ENCODE measurements at places on chromosomes 3 and 15.

GRCh38 chr3:7630351-7630911 is 769.5 kb downstream of the GRM7 start:
- no peak for DNase-seq

DNA sequence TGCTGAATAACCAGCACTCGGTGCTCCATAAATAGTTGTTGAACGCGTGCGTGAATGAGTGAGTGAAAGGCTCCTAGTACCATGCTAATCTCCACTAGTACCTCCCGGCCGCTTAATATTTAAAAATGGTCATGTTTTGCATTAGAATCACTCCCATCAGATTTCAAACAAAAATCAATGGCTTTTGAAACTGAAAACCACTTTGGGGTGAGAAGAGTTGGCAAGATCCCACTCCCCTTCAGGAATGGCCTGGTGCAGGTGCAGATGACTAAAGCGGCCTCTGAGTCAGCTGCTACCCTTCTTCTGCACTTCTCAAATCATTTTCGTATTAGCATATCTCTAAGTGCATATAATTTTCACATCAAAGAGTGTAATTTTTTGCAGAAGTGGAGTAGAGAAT is 425.3 kb upstream of the PROK2 start:
- no peak for DNase-seq

- DNase-seq: no peak
Observed at GRCh38 chr3:37054370-37054769, 61.1 kb downstream of the MLH1 start.

GRCh38 chr3:15023249-15023648 is 41.9 kb downstream of the MRPS25 start:
- no peak for DNase-seq

GRCh38 chr15:74528876-74529275 is 12.1 kb upstream of the ARID3B start:
- no peak for DNase-seq

- DNase-seq: no peak
Observed at GRCh38 chr3:147038481-147038880, 367.9 kb downstream of the ZIC4 start.

DNA sequence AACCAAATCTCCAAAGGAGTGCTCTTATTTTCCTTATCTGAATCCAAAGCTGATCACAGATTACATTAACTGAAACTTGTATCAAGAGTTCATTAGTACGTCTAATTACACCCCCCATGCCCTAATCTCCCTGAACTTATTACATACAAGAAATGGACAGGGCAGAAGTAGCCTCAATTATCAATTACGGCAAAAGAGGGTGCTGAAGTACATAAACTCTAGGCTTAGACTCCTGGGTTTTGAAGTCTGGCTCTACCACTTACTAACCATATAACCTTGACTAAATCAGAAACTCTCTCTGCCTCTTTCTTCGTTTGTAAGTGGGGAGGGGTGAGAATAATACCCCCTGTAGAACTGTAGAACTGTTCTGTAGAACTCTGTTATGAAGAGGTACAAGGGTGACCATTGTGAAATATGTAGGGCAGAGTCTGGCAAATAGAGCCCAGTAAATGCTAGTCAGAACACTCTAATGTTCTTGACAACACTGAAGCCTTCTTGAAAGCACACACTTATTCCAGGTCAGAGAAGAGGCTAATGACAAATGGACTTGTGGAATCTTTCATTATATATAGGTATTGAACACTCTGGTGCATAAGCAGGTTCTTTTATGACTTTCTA is 19.6 kb upstream of the OR5K4 start:
- no peak for DNase-seq

DNA sequence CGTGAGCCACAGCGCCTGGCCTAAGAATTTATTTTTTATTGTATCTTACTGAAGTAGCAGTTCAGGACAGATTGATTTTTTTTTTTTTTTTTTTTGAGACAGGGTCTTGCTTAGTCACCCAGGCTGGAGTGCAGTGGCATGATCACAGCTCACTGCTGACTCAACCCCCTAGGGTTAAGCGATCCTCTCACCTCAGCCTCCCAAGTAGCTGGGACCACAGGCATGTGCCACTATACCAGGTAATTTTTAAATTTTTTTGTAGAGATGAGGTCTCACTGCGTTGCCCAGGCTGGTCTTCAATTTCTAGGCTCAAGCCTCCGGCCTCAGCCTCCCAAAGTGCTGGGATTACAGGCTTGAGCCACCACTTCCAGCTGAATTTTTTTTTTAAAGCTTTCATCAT is 99.8 kb upstream of the HERC1 start:
- no peak for DNase-seq

DNA sequence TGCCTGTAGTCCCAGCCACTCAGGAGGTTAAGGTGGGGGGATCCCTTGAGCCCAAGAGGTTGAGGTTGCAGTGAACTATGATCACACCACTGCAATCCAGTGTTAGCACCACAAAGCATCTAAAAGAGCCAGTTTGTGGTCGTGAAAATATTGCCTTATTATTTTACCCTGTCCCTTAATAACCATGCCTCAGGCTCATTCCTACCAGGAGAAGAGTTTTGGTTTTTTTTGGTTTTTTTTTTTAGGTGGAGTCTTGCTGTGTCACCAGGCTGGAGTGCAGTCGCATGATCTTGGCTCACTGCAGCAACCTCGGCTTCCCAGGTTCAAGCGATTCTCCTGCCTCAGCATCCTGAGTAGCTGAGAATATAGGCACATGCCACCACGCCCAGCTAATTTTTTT is 17.9 kb upstream of the AVEN start:
- no peak for DNase-seq

- no peak for DNase-seq
Observed at GRCh38 chr3:42476225-42477125, 26.0 kb upstream of the VIPR1 start.
